Stimulated activated CD8-positive, alpha-beta memory T cell treated with anti-CD3 and anti-CD28 coated beads, Interleukin-4, amount 100 ng/mL, for 4 hours (primary cell): ENCODE measurements at places on chromosomes 1 and 21.
A peak's percentile ranks its signal among the peaks of the same experiment; 100 is the strongest.

- no peak for DNase-seq
These were observed 8.2 kb downstream of the SLC19A1 start for GRCh38 chr21:45533846-45534635.

DNA sequence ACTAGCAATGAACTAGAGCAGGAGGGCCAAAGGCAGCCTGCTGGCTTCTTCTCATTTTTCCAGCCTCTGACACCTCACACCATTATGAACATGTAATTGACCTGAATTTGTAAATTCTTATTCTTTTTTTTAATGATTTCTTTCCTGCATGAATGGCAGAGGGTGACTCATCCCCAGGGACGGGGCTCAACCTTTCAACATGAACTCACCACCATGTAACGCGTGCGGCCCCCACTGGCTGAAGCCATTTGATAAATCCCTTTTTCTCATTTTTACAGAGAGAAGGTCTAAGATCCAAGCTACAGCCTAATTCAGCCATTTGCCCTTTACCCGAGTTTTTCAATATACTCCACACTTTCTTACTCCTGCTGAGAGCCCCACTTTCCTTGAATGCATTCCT is 9.3 kb upstream of the ETS2 start:
- DNase-seq = no peak

GRCh38 chr1:27992276-27992675 is 32.5 kb downstream of the XKR8 start:
- peak; percentile 4 for DNase-seq

DNA sequence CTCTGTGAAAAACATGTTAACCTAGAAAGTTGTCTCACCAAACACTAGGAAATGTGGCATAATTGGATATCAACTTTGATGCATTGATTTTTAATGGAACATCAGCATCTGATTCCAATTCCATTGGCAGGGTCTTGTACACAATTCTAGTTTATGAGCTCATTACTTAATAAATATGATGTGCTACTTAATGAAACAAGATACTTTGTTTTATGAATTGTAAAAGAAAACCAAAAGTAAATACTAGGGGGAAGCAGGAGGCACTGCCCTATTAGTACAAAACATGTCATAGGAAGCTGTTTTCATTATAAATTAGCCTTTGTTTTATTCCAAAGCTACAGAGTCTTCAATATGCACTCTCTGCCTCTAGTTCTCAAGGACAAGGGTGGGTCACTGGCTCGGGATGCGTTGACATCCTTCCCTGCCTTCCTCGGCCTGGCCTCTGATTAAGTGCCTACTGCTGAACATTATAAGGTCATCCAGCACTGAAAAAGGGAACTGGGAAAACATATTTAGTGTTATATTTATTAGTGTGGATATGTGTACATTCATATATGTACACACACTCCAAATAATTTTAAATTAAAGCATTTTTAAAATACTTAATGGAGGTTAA is 185.2 kb downstream of the USH2A start:
- DNase-seq = no peak

DNA sequence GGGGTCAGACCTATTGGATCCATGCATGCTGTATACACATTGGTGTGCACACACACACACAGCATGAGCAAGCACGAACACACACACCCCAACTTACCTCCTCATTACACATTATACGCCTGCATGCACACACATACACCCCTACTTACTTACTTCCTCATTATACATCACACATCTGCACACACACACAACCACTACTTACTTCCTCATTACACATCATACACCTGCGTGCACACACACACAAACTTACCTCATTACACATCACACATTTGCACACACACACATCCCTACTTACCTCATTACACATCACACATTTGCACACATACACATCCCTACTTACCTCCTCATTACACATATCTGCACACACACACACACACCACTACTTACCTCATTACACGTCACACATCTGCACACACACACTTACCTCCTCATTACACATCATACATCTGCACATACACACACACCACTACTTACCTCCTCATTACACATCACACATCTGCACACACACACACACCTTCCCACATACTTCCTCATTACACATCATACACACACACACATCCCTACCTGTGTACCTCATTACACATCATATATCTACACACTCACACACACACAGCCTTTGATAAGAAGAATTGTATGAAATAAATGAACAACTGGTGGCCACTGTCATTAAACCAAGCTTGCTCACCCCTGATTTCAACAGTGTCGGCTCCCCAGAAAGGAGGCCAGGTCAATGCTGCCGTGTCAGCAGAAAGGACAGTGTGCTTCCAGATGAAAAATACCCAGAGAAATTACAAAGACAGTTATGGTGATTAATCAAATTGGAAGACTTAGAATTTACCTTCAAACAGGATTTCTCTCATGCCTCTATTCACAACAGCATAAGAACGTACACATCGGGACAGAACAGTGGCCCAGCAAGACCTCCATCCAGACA is 117.8 kb downstream of the SETD4 start:
- DNase-seq = no peak

DNA sequence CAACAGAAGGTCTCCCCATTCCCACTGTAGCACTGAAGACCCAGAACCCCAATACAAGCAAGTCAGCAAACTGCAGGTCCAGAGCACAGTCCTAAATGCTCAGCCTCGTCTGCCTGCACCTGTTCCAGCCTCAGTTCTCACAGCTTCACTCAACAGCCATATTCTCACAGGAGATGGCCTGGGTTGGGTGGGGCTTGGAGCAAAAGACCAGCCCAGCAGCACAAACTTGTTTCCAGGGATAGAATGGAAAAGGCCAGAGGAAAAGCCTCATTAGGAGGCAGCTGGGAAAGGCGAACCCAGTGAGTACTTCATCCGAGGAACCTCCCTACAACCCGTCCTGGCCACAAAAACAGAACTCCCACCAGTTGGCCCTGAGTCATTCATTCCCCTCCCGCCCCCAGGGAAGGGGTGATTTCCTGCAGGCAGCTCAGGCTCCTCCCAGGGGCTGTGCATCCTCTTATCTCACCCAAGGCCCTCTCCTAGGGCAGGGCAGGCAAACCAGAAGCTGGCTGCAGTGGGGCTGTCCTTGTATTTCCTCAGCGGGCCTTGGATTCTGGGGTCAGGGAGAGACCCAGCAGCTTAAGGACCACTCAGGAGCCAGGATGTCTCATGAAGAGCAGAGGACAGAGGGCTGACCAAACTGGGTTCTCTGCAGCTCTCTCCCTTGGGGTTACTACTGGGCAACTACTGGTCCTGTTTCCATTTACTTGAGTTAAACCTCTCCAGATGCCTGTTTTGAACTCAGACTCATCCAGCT is 7.4 kb upstream of the MPL start:
- DNase-seq = peak; percentile 31

GRCh38 chr21:43605320-43606215 is 53.7 kb downstream of the HSF2BP start:
- DNase-seq = no peak

- DNase-seq = no peak
These were observed 44.0 kb downstream of the MATN1 start for GRCh38 chr1:30679201-30679975.

- DNase-seq = no peak
These were observed 502.2 kb upstream of the OLFM3 start for GRCh38 chr1:102498929-102499328.

- no peak for DNase-seq
These were observed 1728.3 kb downstream of the PLA2G4A start for GRCh38 chr1:188557053-188557452.

DNA sequence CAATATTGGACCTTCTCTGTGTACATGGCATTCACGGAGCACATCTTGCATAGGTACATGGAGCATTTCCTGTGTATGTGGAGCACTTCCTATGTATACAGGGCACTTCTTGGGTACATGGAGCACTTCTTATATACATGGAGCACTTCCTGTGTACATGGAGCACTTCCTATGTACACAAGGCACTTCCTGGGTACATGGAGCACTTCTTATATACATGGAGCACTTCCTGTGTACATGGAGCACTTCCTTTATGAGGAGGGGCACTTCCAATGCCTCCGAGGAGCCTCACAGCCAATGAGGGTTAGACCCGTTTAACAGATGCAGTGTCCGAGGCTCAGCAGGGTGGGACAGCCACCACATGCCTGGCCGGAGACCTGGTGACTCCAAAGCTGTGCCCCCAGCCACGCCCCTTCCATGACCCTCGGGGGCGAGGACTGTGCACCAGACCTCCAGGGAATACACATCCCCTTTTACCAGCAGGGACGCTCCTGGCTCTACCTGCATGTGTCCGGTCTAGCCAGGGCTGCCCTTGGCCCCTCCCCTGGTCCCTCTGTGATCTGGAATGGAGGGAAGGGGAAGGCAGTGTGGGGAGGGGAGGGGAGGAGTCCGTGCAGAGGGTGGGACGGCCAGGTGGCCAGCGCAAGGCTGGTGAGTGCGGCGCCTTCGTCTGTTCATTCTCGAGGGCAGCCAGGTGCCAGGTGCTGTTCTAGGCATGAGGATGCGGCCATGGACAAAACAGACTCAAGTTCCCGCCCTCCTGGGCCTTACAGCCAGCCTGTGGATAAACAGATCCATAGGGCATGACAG is 195.1 kb upstream of the TMEM51 start:
- DNase-seq = no peak

DNA sequence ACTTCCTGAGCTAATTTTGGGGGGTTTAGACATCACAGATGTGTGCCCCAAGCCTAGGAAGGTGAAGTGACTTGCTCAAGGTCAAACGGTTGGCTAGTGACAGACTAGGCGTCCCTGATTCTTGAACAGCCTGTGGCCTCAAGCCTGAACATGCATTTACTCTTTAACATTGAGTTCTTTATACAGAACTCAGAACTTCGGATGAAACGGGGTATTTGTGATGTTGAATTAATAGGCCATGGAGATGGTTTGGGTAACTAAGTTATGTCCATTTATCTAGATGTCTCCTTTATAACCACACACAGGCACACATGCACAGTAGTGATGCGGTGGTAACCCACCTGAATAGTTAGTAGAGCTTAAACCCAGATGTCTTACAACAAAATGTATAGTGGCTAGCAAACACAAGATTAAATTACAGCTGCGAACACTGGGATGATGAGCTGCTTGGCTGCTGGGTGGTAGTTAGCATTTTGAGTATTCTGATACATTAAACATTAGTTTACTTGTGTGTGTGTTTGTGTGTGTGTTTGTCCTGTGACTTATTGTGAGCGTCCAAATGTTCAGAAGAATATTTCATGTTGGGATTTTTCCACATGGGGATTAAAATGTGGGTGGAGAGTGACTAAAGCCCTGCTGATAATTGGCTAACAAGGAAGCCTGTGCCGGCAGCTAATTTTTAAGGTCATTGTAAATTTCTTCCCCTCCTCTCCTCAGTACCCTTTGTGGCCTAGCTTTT is 2.3 kb downstream of the ATP1A1 start:
- DNase-seq = no peak

GRCh38 chr1:240719953-240720700 is 108.2 kb upstream of the GREM2 start:
- no peak for DNase-seq

- DNase-seq = no peak
These were observed 93.0 kb downstream of the HFM1 start for GRCh38 chr1:91311672-91312071.

GRCh38 chr21:36171336-36171735 is 14.7 kb downstream of the DOP1B start:
- no peak for DNase-seq

GRCh38 chr1:47558601-47559593 is 121.1 kb downstream of the FOXD2 start:
- DNase-seq = no peak

- DNase-seq = no peak
These were observed 26.7 kb downstream of the ATG4C start for GRCh38 chr1:62810420-62811274.

DNA sequence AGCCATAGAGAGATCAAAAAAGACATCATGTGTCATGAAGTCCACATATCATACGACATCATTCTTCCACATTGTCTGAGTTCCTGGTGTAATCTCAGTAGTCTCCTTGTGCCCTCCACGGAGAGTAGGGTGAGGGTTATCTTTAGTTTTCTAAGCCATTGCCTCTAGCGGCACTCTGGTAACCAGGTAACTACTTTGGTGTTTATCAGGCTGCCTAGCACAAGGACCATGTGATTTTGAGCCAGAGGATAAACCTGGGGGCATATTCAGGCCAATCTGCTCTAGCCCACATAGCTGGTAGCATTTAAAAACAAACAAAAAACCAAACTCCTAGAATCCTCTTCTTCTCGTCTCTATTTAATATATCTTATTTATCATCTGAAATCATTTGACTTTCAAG is 147.4 kb downstream of the GDAP2 start:
- no peak for DNase-seq

DNA sequence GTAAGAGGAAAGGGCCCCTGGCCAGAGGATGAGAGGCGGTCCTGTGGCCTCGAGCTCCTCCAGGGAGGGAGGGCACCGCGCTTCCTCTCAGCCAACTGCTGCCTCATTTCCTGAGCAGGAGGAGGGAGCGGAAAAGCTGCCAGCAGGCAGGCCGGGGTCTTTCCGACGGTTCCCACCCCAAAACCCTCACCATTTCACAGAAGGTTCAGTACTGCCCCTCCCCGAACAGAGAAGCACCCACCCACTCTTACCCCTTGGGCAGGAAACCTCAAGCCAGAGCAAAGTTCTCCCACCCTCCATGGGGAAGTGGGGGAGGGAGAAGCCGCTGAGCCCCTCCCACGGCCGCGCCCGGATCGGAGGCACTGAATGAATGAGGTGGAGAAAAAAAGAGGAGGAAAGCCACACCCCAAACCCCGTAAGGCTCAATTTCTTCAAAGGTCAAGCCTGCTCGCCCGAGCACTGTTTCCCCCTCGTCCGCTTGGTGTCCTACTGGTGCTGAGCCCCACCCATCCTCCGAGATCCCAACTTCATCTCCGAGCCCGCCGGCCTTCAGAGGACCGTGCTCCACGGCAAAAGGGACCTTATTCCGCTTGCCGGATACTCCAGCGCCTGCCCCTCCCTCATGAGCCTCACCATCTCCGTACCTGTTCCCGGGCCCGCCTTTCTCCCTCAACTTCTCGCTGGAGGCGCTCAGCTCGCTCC is 9.4 kb downstream of the TPM3 start:
- peak; percentile 53 for DNase-seq

GRCh38 chr1:172390683-172391551 is 29.6 kb upstream of the C1orf105 start:
- DNase-seq = no peak
